ENCODE measurements at places on chromosomes 7 and 10.

- DNase-seq, result peak; percentile 85
Measured at GRCh38 chr10:29804025-29804852, 169.5 kb upstream of the SVIL start.

- no peak for DNase-seq
Measured at GRCh38 chr10:3237530-3237929, 64.9 kb upstream of the PITRM1 start.

DNA sequence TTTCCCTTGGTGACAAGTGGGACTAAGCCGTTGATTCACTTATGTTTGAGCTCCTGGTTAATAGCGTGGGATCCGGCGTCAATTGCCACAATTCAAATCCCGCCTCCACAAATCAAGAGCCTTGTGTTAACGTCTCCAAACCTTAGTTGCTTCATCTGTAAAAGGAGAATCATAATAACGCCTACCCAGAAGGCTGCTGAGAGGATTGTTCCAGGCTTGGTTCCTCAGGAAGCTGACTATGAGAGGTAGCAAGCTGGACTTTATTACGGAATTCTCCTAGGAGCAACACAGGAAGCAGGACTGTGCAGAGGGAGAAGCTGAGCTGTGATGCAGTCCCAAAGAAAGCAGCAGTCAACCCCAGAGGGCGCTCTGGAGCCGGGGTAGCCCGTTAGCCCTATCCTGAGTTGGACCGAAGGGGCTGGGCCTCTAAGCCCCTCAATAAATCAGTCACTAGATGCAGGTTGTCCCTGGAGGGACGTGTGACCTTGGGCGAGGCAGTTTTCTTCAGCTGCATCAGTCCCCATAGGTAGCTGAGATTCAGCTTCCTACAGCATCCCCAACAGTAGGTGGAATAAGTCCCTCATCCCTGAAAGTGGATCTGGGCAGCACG, 6.9 kb upstream of the BAG3 start:
- DNase-seq, result no peak

GRCh38 chr10:112218036-112218390, 34.4 kb upstream of the GPAM start:
- DNase-seq, result no peak

- no peak for DNase-seq
Measured at GRCh38 chr10:67662415-67662814, 33.6 kb downstream of the CTNNA3 start.

GRCh38 chr7:726084-726853, at the start of gene DNAAF5:
Gene DNAAF5, plus strand, starts transcription at chr7:726699. Its CDS starts 22 bp downstream, at chr7:726721.
- DNase-seq, result peak; percentile 83

GRCh38 chr10:70381471-70382421, 679 bp downstream of the LRRC20 start:
- DNase-seq, result no peak

- DNase-seq, result no peak
Measured at GRCh38 chr7:157379493-157379892, 42.7 kb downstream of the DNAJB6 start.

DNA sequence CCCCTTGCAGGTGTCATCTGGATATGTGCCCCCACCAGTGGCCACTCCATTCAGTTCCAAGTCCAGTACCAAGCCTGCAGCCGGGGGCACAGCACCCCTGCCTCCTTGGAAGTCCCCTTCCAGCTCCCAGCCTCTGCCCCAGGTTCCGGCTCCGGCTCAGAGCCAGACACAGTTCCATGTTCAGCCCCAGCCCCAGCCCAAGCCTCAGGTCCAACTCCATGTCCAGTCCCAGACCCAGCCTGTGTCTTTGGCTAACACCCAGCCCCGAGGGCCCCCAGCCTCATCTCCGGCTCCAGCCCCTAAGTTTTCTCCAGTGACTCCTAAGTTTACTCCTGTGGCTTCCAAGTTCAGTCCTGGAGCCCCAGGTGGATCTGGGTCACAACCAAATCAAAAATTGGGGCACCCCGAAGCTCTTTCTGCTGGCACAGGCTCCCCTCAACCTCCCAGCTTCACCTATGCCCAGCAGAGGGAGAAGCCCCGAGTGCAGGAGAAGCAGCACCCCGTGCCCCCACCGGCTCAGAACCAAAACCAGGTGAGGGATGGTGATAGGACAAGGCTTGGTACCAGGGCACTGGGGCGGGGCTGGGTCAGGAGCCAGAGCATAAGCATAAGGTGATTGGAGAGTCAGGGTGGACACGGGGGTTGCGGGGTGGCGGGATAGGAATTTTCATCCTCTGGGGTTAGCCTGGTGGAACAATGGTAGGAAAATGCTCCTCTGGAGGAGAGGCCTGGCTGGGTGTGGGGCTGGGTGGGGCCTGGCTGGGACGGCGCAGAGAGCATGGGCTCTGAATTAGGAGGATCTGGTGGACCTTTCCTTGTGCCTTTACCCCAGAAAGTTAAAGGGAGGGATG, 1.9 kb downstream of the ZYX start:
- no peak for DNase-seq

GRCh38 chr7:30353532-30353931, 69.1 kb downstream of the ZNRF2 start:
- DNase-seq, result no peak

DNA sequence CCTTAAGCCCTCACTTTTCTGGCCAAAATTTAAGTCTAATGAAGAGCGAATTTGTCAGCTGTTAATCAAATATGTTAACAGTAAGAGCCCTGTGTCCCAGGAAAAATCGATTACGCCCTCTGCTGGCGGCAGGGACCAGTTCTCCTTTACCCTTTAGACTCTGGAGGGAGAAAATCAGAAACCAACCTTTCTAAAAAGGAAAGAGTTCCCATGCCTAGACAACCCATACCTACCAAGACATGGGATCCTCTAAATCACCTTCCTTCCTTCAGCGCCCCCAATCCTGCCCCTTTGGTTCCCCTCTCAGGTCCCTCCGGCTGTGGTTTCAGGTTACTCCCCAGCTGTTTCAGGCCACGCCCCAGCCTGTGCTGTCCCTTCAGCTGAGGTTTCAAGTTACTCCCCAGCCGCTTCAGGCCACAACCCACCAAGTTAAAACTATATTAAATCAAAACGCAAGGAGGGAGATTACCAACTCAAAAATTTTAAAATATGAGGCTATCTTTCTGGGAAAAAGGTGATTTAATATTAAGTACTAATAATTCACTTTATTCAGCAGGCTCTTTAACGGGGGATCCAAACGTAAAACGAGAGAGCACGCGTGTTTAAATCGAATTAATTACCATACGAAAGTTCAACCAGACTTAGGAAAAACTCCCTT, 1.4 kb upstream of the AKR1B15 start:
- peak; percentile 66 for DNase-seq

GRCh38 chr7:134900166-134900982, 85.9 kb upstream of the AGBL3 start:
- no peak for DNase-seq

DNA sequence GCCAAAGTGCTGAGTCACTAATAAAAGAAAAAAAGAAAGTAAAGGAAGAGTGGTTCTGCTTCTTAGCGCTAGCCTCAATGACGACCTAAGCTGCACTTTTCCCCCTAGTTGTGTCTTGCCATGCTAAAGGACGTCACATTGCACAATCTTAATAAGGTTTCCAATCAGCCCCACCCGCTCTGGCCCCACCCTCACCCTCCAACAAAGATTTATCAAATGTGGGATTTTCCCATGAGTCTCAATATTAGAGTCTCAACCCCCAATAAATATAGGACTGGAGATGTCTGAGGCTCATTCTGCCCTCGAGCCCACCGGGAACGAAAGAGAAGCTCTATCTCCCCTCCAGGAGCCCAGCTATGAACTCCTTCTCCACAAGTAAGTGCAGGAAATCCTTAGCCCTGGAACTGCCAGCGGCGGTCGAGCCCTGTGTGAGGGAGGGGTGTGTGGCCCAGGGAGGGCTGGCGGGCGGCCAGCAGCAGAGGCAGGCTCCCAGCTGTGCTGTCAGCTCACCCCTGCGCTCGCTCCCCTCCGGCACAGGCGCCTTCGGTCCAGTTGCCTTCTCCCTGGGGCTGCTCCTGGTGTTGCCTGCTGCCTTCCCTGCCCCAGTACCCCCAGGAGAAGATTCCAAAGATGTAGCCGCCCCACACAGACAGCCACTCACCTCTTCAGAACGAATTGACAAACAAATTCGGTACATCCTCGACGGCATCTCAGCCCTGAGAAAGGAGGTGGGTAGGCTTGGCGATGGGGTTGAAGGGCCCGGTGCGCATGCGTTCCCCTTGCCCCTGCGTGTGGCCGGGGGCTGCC, at the start of gene IL6:
Gene IL6, plus strand, starts transcription at position 294 of the 807 bp plus-strand sequence. Its CDS starts 63 bp downstream, at position 357.
- DNase-seq, result peak; percentile 95

GRCh38 chr7:12398186-12398585, 5.5 kb downstream of the VWDE start:
- DNase-seq, result no peak

DNA sequence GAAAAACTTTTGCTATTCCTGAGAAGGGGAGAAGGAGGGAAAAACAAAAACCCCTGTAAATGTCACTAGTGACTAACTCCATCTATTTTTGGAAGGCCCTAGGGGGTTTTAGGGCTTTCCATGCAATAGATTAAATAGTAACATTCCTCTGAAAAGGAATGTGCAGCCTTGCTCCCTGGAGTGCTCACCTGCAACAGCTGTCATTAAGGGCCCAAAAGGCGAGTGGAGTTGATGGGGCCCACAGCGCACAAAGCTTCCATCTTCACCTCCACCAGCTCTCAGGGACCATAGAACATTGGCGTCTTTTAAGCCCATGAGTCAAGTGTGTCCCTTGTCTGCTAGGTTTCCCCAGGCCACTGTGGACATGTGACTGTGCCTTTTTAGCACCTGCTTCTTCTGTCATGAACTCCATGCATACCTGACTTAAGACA, 58.0 kb upstream of the IL6 start:
- DNase-seq, result no peak

- no peak for DNase-seq
Measured at GRCh38 chr7:22418251-22419046, 61.5 kb upstream of the RAPGEF5 start.

GRCh38 chr10:68296843-68297663, 34.8 kb upstream of the HNRNPH3 start:
- DNase-seq, result peak; percentile 39

GRCh38 chr10:94299417-94299816, 63.3 kb downstream of the NOC3L start:
- peak; percentile 80 for DNase-seq

DNA sequence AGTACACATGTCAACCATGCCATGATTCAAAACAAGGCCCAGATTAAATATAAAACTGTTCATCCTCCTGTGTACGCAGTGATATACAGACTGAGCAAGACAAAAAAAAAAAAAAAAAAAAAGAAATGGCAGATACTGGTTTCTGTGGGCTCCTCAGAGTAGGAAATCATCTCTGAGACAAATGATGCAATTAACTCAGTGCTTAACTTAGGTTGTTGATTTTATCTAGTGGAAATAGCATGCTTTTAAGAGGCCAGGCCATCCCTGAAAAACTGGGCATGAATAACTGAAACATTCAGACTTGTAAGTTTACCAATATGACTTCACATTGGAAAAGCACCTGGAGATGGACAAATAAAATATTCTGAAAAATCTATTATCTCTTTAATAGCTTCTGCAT, 69.0 kb downstream of the DKK1 start:
- DNase-seq, result no peak

DNA sequence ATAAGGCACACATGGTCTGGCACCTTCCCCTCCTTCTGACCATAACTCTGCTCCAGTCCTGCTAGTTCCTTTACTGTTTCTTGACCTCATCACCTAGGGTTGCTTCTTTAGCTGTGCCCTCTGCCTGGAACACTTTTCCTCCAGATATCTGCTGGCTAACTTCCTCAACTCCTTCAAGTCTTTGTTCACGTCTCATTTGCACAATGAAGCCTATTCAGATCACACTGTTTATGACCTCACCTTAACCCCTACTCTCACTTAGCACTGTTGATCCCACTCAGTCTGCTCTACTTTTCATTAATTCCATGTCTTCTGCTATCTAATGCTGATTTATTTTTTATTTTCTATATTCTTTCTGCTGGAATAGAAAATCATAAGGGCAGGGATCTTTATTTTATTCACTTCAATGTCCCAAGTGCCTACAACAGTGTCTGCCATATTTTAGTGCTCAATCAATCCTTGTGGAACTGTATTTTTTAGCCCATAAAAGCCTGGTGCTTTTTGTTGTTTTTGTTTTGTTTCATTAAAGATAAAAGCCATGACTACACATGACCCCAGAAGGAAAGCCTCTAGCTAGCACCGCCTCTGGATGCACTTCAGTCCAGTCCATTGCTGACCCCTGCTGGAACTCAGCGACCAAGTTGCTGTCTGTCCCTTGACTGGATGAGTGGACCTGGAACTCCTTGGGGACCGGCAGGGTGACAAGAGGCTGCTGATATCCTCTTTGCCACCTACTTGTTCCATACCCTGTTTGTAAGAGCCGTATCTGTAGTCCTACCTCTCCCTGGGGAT, 12.3 kb downstream of the KLF14 start:
- DNase-seq, result peak; percentile 56

- no peak for DNase-seq
Measured at GRCh38 chr10:128030498-128031072, 95.6 kb downstream of the MKI67 start.

DNA sequence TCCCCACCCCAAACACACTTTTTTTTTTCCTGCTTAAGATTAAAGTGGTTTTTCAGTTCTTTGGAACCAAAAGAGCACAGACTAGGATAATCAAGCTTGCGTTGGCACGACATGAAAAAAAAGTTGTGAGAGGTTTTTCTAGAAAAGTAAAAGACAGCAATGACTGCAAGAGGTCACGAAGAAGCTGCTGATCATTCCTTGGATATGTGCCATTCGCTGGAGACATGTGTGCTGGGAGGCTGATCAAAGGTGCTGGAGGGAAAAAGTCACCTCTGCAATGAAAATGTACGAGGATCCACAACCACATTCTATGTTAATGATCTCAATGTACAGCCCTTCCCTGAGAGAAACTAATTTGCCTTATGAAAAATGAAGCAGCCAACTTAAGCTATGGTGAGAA, 5.4 kb downstream of the AKR1B1 start:
- DNase-seq, result no peak

GRCh38 chr10:19946791-19947190, 130.6 kb downstream of the PLXDC2 start:
- DNase-seq, result no peak

- no peak for DNase-seq
Measured at GRCh38 chr10:100723770-100724530, 21.4 kb upstream of the PAX2 start.

GRCh38 chr7:93375603-93376002, 143.4 kb downstream of the VPS50 start:
- no peak for DNase-seq

DNA sequence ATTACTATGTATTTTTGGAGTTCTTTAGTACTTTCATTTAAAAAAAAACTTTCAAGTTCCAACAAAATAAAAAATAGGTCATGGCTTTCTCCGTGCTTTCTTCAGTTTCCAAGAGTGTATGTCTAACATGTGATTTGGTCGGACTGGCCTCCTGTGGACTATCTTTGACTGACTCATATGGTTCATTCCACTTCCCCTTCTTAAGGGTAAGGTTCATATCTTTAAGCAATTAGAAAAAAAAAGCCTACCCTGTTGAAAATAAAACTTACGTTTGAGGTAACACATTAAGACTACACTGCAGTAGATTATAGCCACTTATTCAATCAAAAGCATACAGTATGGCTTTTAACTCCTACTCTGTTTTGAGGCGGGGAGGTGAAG, 112.8 kb upstream of the AHR start:
- peak; percentile 85 for DNase-seq

DNA sequence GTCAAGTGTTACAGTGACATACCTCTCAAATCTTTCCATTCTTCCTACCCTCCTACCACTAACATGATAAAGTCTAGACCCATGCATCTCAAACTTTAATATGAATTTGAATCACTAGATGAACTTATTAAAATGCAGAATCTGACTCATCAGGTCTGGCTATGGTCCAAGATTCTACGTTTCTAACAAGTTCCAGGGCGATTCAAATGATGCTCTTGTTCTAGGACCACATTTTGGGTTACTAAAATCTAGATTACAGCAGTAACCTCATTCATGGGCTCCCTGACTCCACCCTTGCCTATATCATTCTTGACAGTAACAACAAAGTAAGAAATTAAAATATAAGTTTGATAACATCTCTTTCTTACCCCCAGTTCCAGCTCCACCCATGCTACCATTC, 124.8 kb upstream of the LSM8 start:
- DNase-seq, result no peak

Measured in fibroblast of upper back skin (primary cell).